ENCODE measurements at places on chromosomes 1 and 21. TPM values are rescaled to one million over a fixed set of nuclear protein-coding genes. Genes with fewer than 3 reads are reported as not detected.
A peak's percentile ranks its signal among the peaks of the same experiment; 100 is the strongest.

- peak; percentile 79 for DNase-seq
Measured at GRCh38 chr21:25568246-25568645, 39.0 kb downstream of the MRPL39 start.

GRCh38 chr1:18581420-18581880, 49.2 kb upstream of the PAX7 start:
- DNase-seq: peak; percentile 60

DNA sequence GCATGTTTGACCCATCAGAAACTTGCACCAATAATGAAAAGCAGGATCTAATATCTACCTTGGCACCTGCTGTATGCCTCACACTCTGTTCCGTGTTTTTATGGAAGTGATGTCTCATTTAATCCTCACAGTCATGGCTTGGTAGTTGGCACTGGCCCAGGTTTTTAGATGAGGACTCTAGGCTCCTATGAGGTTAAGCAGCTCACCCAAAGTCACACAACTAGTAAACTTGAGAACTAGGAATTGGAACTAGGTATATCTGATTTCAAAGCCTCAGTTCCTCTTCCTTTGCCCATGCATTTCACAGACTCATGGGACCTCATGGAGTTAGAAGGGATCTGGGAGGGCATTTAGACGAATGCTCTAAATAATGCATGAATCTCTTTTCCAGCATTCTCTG, 21.3 kb upstream of the TARBP1 start:
- no peak for DNase-seq

- DNase-seq: no peak
Measured at GRCh38 chr1:224192082-224192788, 9.2 kb downstream of the DEGS1 start.

DNA sequence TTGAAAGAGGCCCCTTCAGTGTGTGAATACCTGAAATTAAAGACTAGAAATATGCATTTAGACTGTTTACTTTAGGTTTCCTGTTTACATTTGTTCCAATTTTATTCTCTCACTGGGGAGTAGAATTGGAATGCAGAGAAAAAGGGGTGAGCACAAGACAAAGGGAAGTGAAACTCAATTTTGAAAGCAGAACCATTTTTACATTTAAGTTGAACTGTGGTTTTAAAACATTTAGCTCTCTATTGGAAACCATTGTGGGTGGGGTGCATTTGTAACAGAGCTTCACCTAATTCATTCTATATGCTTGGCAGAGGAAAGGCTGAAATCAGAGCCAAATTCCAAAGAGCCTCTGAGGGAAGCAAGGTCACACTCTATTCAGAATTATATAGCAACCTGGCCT, 235.3 kb upstream of the C1orf105 start:
- no peak for DNase-seq

DNA sequence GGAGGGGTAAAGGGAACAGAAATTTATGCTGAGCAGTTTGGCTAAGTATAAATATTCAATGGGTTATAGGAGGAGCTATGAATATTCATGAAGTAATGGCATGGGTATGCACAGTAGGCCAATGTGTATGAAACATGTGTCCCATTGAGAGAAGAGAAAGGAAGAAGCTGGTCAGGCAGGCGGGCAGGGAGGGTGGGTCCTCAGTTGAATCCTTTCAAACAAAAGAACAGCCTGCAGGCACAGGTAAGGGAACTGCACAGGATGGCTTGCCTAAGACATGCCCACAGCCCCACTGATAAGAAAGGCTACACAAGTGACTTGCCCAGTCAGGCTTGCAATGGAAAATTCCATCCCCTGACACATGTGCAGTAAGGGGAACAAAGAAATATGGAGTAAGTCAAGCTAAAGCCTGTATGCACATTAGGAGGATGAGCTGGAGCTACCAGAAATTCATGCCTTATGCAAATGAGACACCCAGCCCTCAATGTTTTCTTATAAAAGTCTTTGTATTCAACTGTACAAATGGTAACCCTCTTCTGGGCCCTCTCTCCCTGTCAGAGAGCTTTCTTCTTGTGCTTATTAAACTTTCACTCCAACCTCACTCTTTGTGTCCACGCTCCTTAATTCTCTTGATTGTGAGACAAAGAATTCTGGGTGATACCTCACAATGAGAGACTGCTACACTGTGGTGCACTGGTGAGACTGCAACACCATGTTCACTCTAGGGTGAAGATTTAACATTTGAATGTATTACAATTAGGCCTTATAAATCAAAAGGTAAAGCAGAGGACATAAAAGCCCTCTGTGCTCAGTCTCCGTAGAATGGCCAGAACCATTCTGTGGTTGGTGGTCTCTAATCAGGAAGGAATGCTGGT, 96.5 kb downstream of the ATP1B1 start:
- DNase-seq: no peak

- DNase-seq: no peak
Measured at GRCh38 chr1:180267211-180267561, 37.1 kb downstream of the LHX4 start.

DNA sequence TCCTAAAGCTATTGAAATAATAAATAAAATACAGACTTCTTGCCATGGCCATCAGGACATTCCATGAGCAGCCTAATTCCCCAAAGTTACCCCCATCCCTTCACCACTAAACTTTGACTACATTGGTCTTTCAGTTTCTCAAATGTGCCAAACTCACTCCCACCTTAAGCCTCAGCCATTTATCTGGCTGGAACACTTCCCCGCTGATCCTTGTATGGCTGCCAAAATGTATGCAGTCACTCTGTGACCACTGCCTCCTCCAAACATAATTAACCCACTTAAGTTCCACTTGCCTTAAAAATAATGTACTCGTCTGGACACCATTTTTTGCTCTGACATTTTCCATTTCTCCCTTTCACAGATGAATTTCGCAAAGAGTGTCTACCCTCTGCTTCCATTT, 407.4 kb downstream of the NTNG1 start:
- DNase-seq: no peak

- no peak for DNase-seq
Measured at GRCh38 chr1:201606096-201606495, 67.2 kb downstream of the NAV1 start.

PADI3 gene
- total RNA-seq: not detected

MAEL gene
- total RNA-seq: 0.45 TPM

MTARC1 gene
- 4.9 TPM for total RNA-seq

ADGRL4 gene
- total RNA-seq: 3.5 TPM
